GM10248 (cell line): ENCODE measurements at places on chromosomes 12 and 14.

GRCh38 chr14:96559571-96559970, 57.4 kb downstream of the PAPOLA start:
- no peak for DNase-seq

DNA sequence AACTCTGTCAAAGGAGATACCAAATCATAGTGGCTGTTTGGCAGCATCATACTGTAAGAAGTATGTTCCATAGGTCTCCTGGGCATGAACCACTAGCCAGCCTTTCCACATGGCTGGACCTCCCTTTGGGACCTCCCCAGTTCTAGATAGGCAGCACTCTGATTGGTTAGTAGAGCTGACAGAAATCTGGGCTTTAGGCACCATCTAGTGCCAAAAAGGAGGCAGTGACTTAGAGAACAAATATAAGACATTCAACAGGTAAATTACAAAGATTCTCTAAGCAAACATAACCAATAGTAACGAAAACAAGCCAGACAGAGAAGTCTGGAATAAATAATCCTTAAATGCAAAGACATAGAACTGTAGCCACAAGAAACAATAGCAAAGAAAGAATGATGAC, 148.0 kb upstream of the PDE3A start:
- no peak for DNase-seq

DNA sequence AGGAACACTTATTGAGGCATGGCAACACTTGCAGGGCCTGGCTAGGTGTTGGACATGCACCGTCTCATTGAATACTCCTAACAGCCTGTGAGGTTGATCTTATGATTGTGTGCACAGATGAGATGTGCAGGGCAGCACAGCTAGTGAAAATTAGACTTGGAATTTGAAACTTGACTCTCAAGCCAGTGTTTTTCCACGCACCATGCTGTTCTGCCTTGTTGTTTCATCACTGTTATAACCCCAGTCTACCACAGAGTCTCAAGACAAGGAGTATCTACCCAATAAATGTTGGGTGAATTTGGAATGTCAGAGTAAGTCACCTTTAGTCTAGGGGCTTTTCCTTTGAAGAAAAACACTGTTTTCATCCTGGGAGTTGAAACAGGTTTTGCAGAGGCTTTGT, 55.8 kb upstream of the LRIG3 start:
- DNase-seq, result no peak

DNA sequence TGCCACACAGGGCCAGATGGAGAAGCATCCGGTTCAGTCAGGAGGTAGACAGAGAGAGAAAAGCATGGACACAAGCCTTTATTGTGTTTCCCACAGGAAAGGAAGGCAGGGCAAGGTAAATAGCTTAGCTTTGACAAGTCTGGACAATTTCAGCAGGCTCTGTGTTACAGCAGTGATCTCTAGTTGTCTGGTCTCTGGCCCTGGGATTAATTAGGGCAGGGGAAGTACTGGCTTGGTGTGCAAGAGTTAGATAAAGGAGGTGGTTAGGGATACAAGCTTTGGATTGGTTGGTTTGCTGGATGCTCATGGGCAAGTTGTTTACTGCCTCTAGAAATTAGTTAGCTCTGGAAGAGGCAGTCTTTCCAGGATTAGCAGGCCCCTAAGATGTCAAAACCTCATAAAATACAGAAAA, 15.1 kb upstream of the NGDN start:
- no peak for DNase-seq

DNA sequence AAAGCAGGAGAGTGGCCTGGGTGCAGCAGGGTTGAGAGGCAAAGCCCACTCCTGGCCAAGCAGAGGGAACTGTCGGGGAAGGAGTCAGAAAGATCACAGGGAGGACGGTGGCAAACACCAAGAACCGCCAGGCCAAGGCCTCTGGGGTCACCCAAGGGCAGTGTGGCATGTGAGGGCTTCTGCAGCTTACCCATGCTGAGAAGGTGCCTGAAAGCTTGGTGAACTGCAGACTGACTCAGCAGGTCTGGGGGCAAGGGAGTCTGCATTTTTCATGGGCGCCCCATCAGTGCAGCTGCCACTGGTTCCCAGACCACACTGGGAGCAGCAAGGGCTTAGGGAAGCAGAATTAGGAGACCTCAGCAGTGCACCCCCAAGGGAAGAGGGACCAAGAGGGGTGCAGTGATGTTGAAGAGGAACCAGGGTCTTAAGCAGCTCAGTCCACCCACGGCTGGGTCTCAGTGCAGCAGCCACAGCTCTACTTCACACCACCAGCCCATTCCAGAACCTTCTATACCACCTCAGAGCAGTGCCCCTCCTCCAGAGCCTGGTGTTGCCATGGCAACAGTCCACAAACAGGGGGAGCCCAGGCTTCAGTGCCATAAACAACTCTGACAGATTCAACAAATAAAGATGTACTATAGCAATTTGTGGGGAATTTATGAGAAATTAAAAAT, 59.4 kb downstream of the ITPK1 start:
- no peak for DNase-seq

DNA sequence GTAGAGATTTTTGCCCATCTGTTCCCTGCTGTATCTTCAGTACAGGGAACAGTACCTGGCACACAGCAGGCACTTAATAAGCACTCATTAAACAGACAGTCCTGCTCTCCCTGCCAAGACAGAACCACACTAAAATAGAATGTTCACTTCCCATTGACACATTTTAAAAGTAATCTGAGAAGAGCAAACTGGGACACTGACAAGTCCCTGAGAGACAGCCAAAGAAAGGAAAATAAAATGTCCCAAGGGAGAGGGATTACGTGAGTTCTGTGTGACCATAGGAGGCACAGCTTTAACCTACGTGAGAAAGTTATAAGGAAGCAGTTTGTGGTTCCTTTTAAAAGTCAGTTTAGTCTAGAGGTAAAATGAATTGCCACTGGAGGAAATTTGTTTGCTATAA, 43.9 kb upstream of the SYCP3 start:
- DNase-seq, result no peak

- DNase-seq, result no peak
These were observed 35.1 kb upstream of the GRIP1 start for GRCh38 chr12:66713984-66714383.

GRCh38 chr14:72714094-72714493, 179.8 kb downstream of the DPF3 start:
- peak; percentile 52 for DNase-seq

GRCh38 chr12:69254046-69254445, 14.7 kb downstream of the CPSF6 start:
- peak; percentile 49 for DNase-seq

DNA sequence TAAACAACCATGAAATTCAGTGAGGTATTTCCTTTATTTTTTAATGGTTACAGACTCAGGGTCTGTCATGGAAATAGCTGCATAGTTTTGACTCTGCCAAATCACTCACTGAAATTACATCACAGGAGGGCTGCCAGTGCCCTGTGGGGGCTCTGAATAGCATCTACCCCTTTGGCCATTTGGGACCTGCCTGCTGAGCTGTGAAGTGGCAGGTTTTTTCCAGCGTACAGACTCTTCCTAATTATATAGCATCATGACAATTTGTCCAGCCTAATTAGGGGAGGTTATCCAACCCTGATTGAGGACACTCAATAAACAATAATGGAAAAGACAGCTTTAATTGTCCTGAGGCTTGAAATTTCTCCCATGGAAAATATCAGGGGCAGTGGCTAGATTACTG, 1.8 kb upstream of the COCH start:
- DNase-seq, result no peak

DNA sequence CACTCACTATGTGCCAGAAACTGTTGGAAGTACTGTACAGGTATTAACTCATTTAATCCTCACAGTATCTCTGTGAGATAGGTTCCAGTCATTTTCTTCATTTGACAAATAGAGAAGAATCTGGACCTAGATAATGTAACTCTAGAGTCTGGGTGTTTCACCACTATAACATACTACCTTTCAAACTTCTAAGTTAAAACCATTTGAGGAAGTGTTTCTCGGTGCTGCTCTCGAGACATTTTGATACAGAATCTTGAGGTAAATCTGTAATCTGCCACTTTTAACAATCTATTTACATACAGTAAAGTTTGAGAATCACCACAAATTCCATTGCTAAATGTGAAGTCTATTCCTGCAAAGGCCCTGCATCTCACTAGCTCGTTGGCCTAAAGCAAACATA, 8.8 kb downstream of the OLR1 start:
- DNase-seq, result no peak

DNA sequence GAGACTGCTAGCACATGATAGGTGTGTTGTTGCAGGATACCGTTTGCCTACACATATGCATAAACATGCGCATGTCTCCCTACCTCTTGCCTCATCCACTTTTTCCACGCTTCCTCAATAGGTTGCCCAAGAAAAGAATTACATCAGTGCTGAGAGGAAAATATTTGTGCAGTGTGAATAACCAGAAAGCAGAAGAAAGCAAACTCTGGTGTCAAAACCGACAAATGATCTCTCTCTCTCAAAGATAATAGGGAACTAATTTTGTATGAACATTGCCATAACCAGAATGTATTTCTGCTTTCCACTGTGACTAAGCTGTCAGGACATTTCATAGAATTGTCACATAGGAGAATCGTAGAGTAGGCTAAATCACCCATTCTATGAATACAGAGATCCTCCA, 1.3 kb downstream of the CLEC7A start:
- DNase-seq, result no peak

DNA sequence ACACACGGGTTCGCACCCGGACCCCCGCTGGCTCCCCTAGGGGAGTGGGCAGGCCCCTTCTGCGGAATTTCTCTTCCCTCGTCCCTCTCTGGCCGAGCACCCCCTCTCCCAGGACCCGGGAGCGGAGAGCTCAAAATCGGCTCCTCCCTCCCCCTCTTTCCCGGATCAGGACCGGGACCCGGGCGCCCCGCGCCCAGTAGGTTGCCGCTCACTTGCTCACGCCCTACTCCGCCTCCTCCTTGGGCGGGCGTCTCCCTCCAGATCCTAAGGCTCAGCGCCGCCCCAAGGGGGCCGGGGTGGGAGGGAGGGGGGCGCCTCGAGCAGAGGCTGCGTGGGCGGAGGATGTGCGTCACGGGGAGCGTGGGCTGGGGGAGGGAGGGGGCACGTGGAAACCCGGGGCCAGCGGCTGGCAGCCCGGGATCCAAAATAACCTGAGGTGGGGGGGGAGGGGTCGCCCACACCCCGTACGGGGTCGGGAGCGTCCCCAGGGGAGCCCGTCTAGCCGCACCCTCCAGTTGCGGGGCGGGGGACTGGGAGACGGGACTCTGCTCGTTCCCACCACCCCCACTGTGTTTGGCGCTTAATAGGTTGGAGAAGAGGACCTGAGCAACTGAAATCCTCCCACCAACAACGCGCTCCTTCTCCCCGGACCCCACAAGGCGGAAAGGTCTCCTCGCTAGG, 1.8 kb upstream of the NAB2 start:
- peak; percentile 84 for DNase-seq

DNA sequence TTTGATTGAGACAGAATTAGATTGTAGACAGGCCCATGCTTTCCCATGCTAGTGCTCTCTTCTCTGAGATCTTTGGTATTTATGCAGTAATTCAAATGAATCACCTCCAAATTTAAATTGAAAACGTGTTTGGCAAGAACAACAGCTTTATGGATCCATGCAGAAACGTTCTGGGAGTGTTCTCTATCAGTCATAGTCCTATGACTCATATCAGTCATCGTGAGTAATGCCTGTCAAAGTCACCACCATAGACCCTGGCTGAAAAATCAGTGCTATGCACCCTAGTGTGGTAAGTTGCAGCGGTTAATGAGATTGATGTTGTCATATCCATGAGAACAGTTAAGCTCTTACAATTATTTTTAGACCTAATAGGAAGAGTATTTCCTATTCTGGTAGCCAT, 90.1 kb upstream of the FOXG1 start:
- DNase-seq, result no peak

DNA sequence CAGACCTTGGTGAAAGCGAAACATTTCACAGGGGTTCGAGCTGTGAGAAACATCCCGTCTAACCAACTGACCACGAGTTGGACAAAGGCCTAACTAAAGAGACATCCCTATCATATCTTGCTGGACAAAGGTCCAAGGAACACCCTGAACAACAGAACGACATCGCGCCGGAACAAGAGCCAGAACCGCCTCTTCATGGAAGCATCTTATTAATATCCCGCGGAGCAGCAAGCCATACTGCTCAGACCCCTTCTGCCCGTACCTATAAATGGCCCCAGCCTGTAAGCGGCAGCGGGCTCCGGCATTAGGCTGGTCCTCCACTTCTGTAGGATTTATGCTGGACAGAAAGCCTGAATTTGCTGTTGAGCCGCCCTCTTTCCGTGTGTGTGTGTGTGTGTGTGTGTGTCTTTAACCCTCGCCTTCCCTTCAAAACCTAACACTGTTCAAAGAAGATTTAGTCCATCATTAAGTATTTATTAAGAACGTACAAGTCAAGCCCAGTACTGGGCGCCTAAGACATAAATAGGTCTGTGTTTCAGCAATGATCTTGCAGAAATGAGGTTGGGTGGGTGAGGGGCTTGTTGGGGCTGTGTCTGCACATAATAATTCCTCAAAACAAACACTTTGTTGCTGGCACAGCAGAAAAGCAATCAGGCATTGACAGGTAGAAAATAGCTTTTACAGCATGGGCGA, 1.9 kb downstream of the SLC6A15 start:
- no peak for DNase-seq

DNA sequence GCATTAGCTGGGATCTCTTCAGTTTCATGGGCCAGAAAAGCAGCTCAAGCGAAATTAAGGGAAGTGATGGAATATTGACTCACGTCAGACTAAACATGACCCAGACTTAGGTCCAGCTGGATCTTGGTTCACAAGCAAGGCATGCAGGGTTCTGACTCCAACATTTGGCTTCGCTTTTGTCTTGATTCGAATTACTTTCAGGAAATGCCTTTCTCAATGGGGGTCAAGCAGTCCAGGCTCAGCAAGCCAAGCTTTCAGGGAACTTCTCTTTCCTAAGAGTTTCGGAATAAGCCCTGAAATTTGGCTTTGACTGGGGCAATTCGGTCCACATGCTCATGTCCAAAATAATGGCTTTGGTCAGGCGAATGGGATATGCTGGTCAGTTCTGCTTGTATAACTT, 678.7 kb upstream of the TMEM132C start:
- DNase-seq, result no peak
